ENCODE measurements at places on chromosomes 7 and 10. TPM values are rescaled to one million over a fixed set of nuclear protein-coding genes. Genes with fewer than 3 reads are reported as not detected.

GRCh38 chr7:157657741-157658740, 321.2 kb downstream of the DNAJB6 start:
- DNase-seq, result no peak

DNA sequence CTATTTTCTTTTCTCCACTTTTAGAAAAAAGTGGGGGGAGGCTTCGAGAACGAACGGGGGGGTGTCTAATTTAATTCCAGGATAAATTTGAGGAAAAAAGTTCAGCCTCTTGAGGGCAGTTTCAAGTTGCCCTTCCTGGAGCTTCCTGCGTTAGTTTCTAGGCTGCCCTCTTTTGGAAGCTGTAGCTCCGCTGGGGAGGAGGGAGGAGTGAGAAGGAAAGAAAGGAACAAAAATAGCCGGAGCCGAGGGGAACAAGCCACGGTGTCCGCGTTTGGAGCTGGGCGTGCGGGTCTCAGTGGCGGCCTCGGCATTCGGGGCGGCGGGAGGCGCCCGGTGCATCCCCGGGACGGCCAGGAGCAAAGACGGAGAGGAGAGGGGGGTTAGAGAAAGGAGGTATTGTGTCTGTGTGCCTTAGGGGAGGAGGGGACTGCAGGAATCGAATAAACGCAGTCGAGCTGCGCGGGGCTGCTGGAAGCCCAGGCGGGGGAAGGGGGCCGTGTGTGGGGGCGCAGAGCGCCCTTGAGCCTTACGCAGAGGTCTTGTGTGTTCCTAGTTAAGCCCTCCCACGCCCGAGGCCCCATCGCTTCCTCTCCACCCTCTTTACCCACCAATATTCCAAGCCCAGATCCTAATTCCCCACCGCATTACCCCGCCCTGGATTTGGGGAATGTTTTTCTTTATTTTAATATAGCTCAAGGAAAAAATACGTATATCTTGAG, 2.0 kb upstream of the TNRC18 start:
- DNase-seq, result no peak

- no peak for DNase-seq
These were observed 149.7 kb downstream of the PAXIP1 start for GRCh38 chr7:154853063-154853726.

DNA sequence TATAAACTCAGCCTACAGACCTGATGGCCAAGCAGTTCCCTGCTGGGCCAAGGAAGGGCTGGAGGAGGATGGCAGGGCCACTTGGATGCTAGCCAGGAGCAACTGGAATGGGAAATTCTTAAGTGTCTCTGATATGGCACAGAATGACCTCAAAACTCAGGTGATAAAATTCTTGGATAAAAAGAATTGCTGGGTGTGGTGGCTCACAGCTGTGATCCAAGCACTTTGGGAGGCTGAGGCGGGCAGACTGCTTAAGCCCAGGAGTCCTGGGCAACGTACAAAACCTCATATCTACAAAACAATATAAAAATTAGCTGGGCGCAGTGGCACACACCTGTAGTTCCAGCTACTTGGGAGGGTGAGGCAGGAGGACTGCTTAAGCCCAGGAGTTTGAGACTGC, 14.0 kb upstream of the PKD1L1 start:
- no peak for DNase-seq

GRCh38 chr7:143504937-143505297, 27.2 kb downstream of the TAS2R41 start:
- no peak for DNase-seq

DNA sequence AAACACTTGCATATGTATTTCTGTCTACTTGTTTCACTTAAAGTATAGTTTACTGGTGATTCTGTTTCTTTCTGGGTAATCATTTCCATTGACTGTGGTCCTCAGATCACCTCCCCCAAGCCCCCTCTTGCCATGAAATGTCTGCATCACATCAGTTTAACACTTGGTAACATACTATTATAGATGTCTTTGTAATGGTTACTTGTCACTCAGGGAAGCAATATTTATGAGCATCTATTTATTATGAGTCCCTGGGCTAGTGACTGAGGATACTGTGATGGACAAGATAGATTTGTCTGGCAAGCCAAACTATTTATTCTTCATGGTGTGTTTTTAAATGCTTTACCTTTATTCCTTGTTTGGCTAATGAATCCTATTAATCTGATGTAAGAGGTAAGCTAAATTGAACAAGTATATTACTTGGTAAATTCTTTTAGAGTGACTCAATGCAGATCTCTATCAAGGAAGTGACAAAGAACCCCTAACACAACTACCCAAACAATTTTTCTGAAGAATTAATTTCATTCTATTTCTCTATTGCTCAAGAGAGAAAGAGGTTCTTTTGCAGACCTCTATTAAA, 270.9 kb downstream of the RELN start:
- DNase-seq, result no peak

- no peak for DNase-seq
These were observed 77.0 kb upstream of the PHYHIPL start for GRCh38 chr10:59099481-59099880.

DNA sequence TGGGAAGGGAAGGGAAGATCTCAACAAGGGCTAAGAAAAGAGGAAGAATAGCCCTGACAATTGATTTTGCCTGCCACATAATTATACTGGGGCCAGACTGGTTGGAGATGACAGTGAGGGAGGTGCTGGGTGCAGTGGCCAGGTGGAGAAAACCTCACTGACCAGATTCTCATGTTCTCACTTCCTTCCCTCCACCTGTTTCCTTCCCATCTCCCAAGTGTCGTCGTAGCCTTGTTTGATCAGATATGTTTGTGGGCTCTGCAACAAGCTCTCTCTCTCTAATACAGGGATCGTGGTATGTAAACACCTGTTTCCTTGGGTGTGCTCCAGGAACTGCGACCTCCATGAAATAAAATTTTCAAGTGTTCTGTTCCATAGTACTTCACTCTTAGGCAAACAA, 60.2 kb downstream of the VCL start:
- DNase-seq, result no peak

- no peak for DNase-seq
These were observed 71.1 kb upstream of the MYL10 start for GRCh38 chr7:101699881-101700823.

- no peak for DNase-seq
These were observed 1.7 kb upstream of the MCU start for GRCh38 chr10:72690071-72690755.

DNA sequence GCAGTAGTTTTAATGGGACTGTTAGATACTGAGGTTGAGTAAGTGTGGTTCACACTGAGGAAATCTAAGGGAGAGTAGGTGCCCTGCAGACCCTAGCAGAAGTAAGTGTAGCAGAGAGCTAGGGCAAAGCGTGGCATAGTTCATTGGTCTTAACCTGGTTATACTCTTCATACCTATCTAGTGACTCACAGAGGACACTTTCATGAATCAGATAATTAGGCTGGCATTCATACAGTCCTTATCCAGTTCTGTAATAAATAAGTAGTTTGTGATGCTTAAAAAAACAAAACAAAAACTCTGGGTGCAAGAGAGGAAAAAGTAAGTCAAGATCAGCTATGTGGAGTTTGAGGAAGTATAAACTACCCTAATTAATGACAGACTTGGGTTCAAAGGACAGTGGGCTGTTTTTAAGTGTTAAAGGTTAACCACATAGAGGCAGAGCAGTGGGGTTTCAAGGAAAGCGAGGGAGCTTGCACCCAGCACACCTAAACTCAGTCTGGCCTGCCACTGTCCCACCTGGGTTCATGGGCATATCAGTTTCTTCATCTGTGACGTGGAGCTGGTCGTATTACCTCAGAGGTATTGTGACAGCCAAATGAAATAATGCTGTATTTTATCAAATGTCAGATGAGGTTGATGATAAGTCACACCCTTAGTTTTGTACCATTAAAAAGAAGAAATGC, 27.1 kb downstream of the LMTK2 start:
- DNase-seq, result no peak

- DNase-seq, result no peak
These were observed 35.1 kb upstream of the PAX2 start for GRCh38 chr10:100710151-100710871.

GRCh38 chr10:70352401-70353097, 29.9 kb downstream of the LRRC20 start:
- no peak for DNase-seq

DNA sequence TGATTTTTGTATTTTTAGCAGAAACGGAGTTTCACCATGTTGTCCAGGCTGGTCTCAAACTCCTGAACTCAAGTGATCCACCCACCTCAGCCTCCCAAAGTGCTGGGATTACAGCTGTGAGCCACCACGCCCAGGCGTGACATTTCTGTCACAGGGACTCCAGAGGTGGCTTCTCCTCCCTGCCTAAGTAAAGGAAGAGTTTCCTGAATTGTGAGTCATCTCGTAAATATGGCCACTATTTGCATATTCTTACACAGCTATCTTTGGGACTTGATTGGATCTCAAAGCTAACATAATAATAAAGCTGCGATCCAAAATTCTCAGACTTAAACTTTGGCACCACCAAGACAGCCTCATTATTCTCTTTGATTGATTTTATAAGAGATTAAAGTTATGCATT, 50.1 kb downstream of the ADARB2 start:
- DNase-seq, result no peak

- DNase-seq, result no peak
These were observed 3.9 kb upstream of the CUEDC2 start for GRCh38 chr10:102436312-102436711.

DNA sequence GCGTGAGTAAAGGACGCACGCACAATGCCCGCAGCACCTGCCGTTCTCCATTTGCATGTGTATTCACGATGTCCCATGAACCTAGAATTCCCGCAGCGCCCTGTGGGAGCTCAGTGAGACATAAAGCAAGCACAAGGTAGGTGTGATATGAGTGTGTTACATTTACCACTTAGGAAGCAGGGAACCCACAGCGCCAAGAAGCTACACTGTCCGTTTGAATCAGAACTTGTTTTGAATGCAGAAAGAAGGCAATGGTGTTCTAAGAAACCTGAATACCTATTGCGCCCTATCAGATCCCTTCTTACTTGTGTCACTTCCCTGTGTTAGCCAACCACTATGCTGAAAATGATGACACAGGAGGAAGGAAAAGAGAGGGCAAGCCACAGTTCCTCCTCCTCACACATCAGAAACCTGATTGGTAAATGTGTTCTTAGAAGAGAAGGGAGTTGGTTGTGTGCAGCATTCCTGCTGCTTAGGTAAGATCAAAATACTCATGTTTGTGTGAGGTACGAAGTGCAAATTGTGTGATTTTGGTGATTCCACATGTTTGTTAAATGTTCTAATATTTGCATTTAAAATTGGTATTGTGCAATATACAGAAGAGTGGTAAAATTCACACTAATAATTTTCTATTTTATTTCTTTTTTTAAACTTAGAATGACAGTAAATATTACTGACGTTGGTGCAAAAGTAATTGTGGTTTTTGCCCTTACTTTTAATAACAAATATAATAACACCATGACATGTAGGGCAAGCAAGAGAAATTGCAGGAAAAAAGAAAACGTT, 185.4 kb downstream of the SEC23IP start:
- DNase-seq, result no peak

- no peak for DNase-seq
These were observed 72.2 kb upstream of the PODXL start for GRCh38 chr7:131628634-131629033.

- DNase-seq, result no peak
These were observed 187.0 kb upstream of the CCDC6 start for GRCh38 chr10:60093317-60093716.

DNA sequence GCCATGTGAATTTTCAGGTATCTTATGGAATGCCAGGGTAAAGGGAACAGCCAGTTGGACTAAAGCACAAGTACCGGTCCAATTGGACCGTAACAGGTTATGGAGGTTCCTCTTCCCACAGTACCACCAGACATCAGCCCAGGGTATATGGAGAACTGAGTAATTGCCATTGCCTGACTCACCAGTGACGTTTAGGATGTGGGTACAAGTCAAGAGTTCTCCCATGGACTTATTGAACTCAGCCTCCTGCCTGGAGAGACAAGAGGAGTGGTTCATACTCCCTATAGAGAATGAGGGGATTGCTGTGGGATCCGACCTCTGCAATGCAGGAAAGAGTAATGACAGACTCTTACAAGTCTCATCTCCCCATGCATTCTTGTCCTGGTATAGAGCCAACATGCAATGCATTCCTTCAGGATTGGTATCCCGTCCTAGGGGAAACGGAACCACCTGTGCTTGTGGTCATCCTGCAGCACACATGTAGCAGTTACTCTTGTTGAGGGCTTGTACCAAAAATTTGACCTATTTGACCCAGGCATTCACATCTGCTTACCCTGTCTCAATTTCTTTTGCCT, 30.7 kb upstream of the ELOVL3 start:
- no peak for DNase-seq

DNA sequence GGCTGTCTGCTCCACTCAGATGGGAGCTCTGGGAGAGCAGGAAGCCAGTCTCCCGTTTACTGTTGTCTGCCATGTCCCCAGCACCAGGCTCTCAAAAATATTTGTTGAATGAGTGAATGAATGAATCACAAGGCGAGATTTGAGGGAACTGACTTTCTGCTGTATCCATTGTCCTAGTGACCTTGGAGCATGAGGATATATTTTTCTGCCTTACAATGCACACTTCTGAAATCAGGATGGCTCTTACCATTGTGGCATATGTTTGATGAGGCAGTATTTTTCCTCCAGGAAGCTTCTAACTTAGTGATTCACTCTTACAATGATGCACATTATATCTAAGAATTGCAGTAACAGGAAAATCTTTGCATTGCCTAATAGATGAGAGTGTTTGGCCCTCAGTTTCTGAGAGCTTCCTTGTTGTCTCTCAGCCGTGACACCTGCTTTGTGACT, 136.4 kb downstream of the RPS24 start:
- no peak for DNase-seq

DNA sequence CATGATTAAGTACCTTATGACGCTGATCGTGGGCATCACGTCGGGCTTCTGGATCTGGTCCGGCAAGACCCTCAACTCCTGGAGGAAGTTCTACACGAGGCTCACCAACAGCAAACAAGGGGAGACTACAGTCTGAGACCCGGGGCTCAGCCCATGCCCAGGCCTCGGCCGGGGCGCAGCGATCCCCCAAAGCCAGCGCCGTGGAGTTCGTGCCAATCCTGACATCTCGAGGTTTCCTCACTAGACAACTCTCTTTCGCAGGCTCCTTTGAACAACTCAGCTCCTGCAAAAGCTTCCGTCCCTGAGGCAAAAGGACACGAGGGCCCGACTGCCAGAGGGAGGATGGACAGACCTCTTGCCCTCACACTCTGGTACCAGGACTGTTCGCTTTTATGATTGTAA, 2.5 kb downstream of the FZD1 start:
- DNase-seq, result no peak

- DNase-seq, result no peak
These were observed 2.1 kb downstream of the SPRN start for GRCh38 chr10:133422223-133422806.

SMO gene
- 3.1 TPM for total RNA-seq

CDHR3 gene
- 6.6 TPM for total RNA-seq

FEZF1 gene
- total RNA-seq, result not detected

CTTNBP2 gene
- total RNA-seq, result 13.3 TPM

ANXA8L1 gene
- total RNA-seq, result 64.8 TPM

CYP2C8 gene
- not detected for total RNA-seq

FOXI2 gene
- not detected for total RNA-seq
